ENCODE measurements at places on chromosomes 11 and 22. TPM values are rescaled to one million over a fixed set of nuclear protein-coding genes. Genes with fewer than 3 reads are reported as not detected.

Gene SHANK2
- total RNA-seq: not detected

Gene SOX6
- total RNA-seq: not detected

Gene LRRC74B
- not detected for total RNA-seq

Gene DGKZ
- total RNA-seq: 141 TPM

Gene GAS2L1
- 22.5 TPM for total RNA-seq

Gene MRGPRX3
- not detected for total RNA-seq

Gene MAPK11
- total RNA-seq: 14.2 TPM

Gene CRACR2B
- 13.7 TPM for total RNA-seq

All from activated CD4-positive, alpha-beta memory T cell treated with anti-CD3 and anti-CD28 coated beads, Interleukin-2, amount 10 ng/mL, durations not matched to agents 7 days and 5 days (primary cell).